Esophagus mucosa (tissue), 1 donor: ENCODE measurements at places on chromosomes 12 and 14.

DNA sequence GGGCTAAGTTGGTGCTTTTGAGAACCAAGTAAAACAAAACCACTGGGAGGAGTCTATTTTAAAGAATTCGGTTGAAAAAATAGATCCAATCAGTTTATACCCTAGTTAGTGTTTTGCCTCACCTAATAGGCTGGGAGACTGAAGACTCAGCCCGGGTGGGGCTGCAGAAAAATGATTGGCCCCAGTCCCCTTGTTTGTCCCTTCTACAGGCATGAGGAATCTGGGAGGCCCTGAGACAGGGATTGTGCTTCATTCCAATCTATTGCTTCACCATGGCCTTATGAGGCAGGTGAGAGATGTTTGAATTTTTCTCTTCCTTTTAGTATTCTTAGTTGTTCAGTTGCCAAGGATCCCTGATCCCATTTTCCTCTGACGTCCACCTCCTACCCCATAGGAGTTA lies 1.8 kb upstream of the RAB5B start:
- ATAC-seq, result no peak

- peak; percentile 72 for ATAC-seq
These were observed 98.0 kb downstream of the GCH1 start for GRCh38 chr14:54804538-54805041.

DNA sequence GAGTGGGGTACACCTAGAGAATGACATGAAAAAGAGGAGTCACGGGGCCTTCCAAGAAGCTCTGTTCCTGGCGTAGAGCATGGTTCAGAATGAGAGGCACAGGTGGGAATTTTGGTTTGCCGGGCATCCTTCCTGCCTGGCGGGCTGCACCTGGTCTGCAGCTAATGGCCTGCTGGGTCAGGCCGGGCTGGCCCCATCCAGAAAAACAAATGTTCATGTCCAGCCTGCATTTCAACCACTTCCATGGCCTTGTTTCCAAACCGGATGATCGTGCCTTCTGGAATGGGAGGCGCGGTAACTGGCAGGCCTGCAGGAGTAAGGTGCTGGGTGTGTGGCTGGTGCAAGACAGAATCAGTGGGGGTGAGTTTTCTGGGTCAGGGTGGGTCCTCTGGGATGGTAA lies 14.4 kb downstream of the TEAD4 start:
- no peak for ATAC-seq

DNA sequence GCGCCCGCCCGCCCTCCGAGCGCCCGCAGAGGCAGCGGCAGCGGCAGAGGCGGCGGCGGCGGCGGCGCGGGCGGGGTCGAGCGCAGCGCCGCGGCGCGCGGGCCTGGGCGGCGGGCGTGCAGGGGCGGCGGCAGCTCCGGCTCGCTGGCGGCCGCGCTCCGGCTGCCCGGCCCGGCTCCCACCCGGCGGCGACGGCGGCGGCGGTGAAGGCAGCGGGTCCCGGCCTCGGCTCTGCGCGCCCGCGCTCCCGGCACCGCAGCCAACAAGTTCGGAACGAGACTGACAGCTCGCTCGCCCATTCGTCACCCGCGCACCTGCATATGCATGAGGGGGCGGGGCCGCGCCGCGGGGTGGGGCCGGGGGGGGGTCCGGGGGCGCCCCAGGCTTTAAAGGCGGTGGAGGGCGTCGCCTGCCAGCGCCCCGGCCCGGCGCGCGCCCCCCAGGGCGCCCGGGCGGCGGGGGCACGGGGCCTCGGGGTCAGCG lies at the start of gene JAG2:
JAG2 (minus strand) TSS at position 281 of the 483 bp plus-strand sequence. CDS start 356 bp downstream, outside the sequence.
- no peak for ATAC-seq

GRCh38 chr12:79987731-79988130 lies 52.8 kb upstream of the PPP1R12A start:
- ATAC-seq, result no peak

GRCh38 chr12:31106101-31106803 lies 32.6 kb downstream of the DDX11 start:
- ATAC-seq, result no peak

DNA sequence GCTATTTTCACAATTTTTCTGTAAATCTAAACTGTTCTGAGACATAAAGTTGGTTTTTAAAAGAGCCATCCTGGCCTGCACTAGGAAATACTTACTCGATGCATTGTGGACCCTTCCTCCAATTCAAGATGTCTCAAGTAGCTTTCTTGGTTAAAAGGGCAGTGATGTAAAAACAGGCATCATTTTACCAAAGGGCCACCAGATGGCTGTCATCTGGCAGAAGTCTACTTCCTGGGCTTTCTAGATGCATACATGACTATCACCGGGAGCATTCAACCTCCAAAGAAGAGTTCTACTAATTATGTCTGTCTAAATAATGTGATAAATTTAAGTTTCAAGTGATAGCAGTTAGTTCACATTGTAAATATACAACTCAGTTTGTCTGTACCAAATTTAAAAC lies 96.8 kb upstream of the FRMD6 start:
- ATAC-seq, result no peak

GRCh38 chr12:53571295-53571694 lies 54.9 kb downstream of the ATF7 start:
- ATAC-seq, result no peak

- no peak for ATAC-seq
These were observed 266.8 kb downstream of the ADAMTS20 start for GRCh38 chr12:43285159-43285598.

GRCh38 chr12:108449478-108449877 lies 65.6 kb upstream of the FICD start:
- no peak for ATAC-seq

- ATAC-seq, result peak; percentile 45
These were observed 29.1 kb upstream of the ADAM20 start for GRCh38 chr14:70563869-70564268.

DNA sequence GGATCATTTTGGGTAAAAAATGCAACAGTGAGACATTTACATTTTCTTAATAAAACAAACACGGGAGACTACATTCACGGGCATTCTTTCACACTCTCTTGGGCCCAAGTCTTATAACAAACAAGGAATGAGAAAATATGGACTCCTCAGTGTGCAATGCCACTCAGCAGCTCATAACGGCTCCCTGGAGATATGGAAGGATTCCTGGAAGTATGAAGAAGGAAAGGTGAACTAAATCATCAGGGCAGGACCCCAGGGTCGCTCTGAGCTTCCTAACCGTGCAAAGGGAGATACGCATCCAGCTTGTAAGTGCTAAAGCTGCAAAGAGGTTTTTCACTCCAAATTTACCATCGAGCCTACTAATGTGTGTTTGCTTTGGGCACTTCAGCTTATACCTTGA lies 33.5 kb upstream of the CCDC91 start:
- no peak for ATAC-seq

DNA sequence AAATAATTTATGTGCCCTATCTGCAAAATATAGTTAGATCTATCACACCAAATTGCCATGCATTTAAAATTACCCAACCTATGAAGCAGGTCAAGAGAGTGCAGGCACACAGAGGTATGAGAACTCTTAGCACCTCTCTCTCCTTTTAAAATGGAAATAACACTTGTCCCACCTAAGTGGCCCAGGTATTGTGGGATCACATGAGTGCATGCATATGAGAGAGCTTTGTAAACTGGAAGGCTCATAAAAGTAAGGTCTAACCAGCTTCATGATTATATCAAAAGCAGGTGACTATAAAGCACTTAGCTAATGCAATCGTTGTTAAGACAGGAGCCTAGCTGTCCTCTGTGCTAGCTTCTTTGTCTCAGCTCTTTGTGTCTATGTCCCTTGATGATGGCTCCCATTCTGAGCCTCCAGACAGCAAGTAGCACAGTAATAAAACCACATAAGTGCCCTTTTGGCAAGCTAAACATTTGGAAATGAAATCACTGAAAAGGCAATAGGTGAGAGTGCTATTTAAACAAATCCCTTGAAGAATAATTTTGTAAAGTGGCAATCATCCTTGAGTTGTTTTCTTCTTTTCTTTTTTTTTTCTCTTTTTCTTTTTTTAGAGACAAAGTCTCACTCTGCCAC lies 219.0 kb downstream of the NTF3 start:
- no peak for ATAC-seq

DNA sequence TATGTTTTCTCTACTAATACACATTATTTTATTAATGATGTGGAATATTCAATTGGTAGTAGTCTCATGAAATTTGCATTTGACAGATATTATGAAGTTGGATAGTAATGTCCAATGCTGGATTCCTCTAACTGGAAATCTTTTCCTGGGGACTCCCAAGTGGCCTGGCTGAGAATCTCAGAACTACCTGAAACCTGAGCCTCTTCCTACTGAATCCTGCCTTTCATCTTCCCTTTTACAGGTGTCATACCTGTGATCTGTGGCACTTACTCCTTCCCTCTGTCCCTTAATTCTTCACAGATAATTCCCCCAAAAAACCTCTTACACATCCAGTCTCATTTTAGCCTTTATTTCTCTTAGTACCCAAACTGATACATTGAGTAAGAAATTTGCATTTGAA lies 89.7 kb upstream of the MYF6 start:
- ATAC-seq, result no peak

DNA sequence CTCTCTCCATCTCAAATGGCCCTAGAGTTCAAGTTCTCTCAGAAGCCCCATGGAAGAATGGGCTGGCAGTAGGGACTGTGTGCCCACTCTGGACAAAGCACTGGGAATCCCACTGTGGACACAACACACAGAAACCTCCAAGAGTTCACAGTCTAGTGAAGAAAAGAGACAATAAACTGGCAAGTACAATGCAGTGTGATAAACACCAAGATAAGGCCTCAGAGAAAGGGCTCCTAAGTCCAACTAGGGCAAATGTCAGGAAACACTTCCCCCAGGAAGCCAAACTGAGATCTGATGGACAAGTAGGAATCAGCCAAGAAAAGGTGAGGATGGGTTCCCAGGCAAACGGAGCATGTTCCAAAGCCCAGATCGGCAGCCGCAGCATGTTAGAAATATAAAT lies 5.4 kb downstream of the VSIG10 start:
- ATAC-seq, result no peak

GRCh38 chr14:51302295-51303030 lies 62.4 kb downstream of the TMX1 start:
- ATAC-seq, result no peak

- ATAC-seq, result no peak
These were observed 104.1 kb downstream of the ANO2 start for GRCh38 chr12:5840944-5841343.

- no peak for ATAC-seq
These were observed 391.4 kb downstream of the FUT8 start for GRCh38 chr14:65803885-65804284.

GRCh38 chr12:34335819-34336262 lies 313.5 kb downstream of the ALG10 start:
- ATAC-seq, result no peak

DNA sequence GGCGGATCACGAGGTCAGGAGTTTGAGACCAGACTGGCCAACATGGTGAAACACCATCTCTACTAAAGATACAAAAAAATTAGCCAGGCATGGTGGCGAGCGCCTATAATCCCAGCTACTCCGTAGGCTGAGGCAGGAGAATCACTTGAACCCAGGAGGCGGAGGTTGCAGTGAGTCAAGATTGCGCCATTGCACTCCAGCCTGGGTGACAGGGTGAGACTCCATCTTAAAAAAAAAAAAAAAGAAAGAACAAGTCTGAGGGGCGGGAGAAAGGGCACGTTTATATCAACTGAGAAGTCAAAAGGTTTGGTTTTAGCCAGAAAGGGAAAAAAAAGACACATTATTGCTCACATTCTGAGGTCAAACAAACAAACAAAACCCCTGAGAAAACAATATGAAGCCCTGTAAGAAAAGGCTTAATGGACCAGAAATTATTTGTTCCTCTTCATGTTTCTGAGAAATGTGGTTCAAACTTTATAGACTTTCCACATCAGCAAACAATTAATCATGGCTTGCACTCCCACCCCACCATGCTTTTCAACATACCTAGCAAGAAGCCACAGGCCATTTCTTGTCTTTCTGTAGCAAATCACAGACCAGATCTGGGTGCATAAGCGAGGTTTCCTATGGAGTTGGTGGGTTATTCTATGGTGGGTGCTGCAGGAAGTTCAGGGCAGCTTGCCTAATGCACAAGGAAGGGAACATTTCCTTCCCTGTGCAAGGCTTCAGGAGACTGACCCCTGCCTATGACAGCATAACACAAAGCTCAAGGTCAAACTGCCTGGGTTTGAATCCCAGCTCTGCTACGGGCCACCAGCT lies 80.1 kb downstream of the SSPN start:
- no peak for ATAC-seq

DNA sequence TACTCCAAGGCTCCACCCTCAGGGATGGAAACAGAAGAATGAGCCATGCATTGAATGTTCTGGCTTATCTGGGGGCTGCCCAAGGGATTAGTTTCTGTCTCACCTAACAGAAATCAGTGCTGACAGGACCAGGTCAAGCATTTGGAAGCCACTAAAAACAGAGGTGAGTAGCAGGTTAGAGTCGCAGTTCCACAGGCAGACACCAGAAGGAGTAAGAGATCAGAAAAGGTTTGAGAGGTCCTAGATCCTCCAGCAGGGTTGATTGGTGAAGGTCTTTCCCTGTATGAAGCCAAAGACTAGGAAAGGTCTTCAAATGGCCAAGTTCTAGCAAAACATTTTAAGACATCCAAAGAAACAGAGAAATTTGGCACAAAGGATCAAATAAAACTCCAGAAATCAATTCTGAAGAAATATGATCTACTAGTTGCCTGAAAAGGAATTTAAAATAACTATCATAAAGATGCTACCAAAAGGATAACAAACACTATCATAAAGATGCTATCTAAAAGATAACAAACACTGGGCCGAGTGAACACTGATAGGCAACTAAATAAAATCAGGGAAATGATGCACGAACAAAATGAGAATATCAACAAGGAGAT lies 19.5 kb upstream of the TTC9 start:
- peak; percentile 74 for ATAC-seq

GRCh38 chr12:87924149-87924548 lies 105.1 kb downstream of the C12orf50 start:
- no peak for ATAC-seq

DNA sequence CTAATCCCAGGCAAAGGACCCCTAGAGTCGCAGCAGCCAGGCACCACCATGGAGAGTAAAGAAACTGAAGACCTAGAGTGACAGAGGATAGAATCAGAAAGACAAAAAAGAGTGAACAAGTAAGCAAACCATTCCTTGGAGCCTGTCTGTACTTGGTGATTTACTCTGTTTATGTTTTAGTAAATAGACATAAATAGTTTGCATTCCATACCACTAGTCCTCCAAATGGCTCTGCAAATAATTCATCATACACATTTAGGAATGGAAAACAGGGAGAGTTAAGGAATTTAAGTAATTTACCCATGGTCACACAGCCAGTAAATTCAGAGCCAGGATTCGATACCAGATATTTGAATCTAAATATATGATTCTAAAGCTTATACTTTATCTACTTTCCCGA lies 2.8 kb downstream of the OLR1 start:
- ATAC-seq, result no peak

DNA sequence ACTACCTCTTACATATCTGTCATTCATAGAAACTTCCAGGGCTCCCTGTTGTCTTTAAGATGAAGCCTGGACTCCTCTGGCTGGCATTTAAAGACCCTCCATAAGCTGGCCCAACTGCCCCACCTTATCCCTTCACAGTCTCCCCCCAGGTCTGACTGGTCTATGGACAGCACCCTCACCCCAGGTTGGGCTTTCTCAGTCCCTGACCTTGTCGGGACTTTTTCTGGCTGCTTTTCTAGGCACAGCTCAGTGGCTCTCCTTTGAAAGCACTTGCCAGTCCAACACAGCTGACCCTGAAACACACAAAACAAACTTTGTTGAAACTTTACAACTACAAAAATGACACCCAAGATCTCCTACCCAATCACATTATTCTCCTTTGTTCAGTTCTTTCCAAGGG lies 13.9 kb upstream of the MYH7 start:
- no peak for ATAC-seq
